ENCODE measurements at places on chromosomes 6 and 20.

DNA sequence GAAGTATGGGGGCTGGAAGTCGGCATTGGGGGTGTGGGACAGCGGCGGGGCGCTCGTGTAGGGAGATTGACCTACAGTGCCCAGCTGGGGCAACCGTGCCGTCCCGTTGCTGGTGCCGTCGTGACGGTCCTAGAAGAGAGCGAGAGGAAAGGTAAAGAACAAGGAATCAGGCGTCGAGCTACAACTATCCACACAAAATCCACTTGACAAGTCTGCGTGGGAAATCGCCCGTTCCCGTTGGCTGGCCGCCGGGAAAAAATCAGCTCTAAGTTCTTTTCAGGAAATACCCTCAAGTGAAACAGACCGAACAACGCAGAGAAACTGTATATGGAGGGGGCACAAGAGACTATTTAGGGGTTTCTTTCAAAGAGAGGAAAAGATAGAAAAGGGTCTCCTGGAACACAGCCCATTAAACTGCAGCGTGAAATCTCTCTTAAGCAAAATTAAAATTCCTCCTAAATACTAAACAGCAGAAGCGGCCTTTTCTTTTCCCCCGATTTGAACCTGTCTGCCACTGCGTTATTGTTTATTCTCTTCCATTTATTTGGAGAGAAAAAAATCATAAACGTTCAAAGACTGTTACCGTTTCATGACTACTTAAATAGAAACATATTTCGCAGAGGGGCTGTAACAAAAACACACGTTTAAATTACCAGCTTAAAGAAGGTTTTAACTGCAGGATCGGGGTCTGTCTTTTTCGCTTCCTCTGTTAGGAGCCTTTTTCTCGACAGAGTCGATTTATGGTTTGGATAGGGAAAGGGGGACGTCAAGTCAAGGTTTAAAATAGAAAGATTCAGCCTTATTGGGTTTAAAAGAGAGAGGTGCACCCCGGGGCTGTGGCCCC lies 4.4 kb downstream of the TFAP2A start:
- no peak for DNase-seq

DNA sequence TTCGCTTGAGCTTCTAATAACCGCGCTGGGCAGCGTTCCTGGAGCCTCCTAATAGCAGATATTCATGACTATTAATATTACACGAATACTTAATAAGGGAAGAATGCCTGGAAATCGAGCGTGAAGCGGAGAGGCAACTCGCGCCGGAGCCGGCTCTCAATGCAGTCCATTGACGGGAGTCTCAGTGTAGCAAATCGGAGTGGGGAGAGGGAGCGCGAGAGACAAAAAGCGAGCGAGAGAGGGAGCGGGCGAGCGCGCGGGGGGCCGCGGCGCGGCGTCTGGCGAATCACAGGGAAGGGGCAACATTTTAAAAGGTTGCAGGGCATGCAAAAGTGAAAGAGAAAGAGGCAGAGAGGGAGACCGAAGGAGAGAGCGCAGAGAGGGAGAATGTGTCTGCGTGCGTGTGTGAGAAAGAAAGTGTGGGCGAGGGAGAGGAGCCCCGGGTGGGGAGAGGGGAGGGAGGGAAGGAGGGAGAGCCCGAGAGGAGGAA lies 2.9 kb downstream of the TFAP2A start:
- DNase-seq: no peak

GRCh38 chr6:1296542-1296941 lies 15.4 kb upstream of the FOXQ1 start:
- no peak for DNase-seq

DNA sequence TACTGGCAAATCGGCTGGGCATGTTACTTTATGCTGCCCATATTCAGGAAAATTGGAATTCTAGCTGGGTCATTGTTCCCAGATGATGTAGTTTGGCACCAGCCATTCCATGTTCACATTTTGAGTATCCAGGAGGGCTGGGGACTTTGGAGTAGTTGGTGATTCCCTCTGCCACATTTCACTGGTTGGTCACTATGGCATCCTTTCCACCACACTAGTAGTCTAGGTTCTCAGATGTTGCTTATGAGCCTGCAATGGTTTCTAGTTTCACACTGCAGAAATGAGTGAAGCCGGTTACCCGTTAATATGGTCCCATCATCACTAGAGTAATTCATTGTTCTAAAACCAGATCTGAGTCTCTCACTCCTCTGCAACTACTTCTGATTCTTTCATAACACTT lies 4.6 kb downstream of the PTPN1 start:
- DNase-seq: no peak

GRCh38 chr6:133359256-133359655 lies 118.1 kb downstream of the EYA4 start:
- no peak for DNase-seq
